ENCODE measurements at places on chromosomes 1 and 21.

DNA sequence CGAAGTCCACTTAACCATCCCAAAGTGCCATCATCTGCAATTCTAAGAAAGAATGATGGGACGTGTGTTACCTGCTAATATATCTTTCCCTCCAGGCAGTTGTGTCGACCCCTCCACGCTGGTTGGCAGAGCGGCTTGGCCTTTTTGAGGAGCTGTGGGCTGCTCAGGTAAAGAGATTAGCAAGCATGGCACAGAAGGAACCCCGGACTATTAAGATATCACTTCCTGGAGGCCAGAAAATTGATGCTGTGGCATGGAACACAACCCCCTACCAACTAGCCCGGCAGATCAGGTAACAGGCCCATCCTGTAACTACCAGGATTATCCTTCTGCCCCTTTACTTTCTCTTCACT, 520 bp downstream of the TARS2 start:
- DNase-seq: no peak

- no peak for DNase-seq
Observed at GRCh38 chr1:17596186-17596585, 56.7 kb downstream of the ARHGEF10L start.

GRCh38 chr1:234927312-234927970, 201.2 kb downstream of the TOMM20 start:
- DNase-seq: no peak

GRCh38 chr1:208089149-208089548, 155.0 kb downstream of the PLXNA2 start:
- DNase-seq: no peak

GRCh38 chr1:239899747-239900146, 191.9 kb upstream of the FMN2 start:
- no peak for DNase-seq

GRCh38 chr1:153389973-153390879, 647 bp downstream of the S100A8 start:
- DNase-seq: no peak
